ENCODE measurements at places on chromosomes 2 and 18. TPM values are rescaled to one million over a fixed set of nuclear protein-coding genes. Genes with fewer than 3 reads are reported as not detected.

Gene HOXD13
- not detected for total RNA-seq

GRCh38 chr2:9142551-9143263 is 63.9 kb upstream of the ASAP2 start:
- no peak overlapping the region for H3K27ac ChIP-seq
- H3K4me1 ChIP-seq, result peaks cover 13% of the 10 kb centered on the region
- no peaks in the 10 kb centered on the region for H3K36me3 ChIP-seq

DNA sequence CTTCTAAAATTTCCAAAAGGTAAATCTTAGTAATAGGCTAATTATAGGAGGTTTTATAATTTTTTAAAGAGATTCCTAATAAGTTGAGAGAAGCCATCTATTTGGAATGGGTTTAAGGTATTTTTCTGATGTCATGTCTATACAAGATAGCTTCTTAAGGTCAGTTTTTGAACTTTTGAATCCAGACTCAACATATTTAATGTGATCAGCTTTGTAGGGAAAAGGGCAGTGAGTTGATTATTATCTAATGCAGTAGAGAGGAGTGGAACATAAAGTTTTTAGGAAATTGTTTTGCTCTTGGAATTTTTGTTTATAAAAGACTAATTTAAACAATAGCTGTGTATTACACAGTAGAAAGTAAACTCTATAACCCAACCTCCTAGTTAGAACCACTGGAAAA is 96.3 kb downstream of the PHLPP1 start:
- H3K4me1 ChIP-seq, result no peaks in the 10 kb centered on the region
- no peaks in the 10 kb centered on the region for H3K27me3 ChIP-seq
- no peak for DNase-seq
- no peak overlapping the region for H3K27ac ChIP-seq
- no peak overlapping the region for H3K4me3 ChIP-seq
- H3K36me3 ChIP-seq, result no peaks in the 10 kb centered on the region

- no peaks in the 10 kb centered on the region for H3K36me3 ChIP-seq
- no peak for DNase-seq
- no peak overlapping the region for H3K4me3 ChIP-seq
- H3K27ac ChIP-seq, result no peak overlapping the region
Observed at GRCh38 chr2:176763851-176764404, 448.7 kb upstream of the HNRNPA3 start.

DNA sequence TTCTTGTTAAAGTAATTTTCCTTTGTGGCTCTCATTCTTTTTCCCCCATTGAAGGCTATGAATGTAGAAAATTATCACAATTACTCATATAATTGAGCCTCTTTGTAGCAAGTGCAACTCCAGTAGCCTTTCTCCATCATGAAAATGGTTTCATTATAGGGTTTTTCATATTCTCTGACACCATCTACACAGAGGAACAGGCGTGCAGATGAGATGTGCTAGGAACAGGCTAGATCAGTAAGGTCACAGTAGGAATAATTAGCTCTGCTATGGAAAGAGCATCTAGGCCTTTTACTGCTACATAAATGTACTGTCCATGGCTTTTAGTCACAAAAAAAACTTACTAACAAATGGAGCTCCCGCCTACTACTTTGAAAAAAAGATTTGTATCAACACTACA is 12.6 kb upstream of the DLX1 start:
- H3K4me3 ChIP-seq, result no peak overlapping the region
- no peak for DNase-seq
- no peaks in the 10 kb centered on the region for H3K4me1 ChIP-seq
- peaks cover 6% of the 10 kb centered on the region for H3K27me3 ChIP-seq
